Stimulated activated CD8-positive, alpha-beta memory T cell treated with anti-CD3 and anti-CD28 coated beads, Interleukin-15, amount 100 ng/mL, for 1 hour (primary cell): ENCODE measurements at places on chromosomes 1 and 21.

DNA sequence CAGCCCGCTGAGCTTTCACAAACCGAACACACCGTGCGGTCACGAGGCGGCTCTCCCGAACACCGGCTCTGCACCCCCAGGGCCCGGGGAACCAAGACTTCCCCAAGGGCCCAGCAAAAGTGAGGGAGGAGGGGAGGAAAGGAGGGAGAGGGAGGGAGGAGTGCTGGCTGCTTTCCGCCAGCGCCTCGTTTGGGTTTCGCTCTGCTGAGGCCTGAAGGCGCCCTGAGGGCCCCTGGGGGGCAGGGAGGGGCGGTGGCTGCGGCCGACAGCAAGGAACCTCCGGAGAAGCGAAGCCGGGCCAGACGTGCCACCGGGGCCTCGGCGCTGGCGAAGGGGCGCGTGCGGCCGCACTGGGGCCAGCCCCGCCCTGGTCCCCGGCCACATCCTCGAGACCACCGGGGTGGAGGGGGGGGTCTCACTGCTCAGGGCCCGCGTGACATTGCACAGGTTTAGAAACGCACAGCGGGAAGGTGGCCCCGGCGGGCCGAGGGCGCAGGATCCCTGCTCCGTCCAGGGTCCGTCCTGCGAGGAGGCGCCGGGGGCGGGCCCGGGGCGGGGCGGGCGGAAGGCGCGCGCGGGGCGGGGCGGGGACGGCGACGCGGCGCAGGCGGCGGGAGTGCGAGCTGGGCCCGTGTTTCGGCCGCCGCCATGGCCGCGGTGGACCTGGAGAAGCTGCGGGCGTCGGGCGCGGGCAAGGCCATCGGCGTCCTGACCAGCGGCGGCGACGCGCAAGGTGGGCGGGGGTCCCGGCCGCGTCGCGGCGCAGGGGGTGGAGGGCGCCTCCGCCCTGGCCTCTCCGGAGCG is at the start of gene PFKL:
Gene PFKL (plus strand): TSS at position 596 of the 804 bp plus-strand sequence. CDS start 53 bp downstream, at position 649.
- no peak for DNase-seq

- no peak for DNase-seq
Observed at GRCh38 chr1:7454052-7454815, 316.9 kb upstream of the VAMP3 start.

- no peak for DNase-seq
Observed at GRCh38 chr21:34743831-34744230, 75.0 kb downstream of the CLIC6 start.

- DNase-seq, result no peak
Observed at GRCh38 chr1:2811533-2811918, 10.0 kb upstream of the TTC34 start.

GRCh38 chr21:42526379-42526727 is 12.7 kb downstream of the SLC37A1 start:
- no peak for DNase-seq

GRCh38 chr21:41504030-41504429 is 3.9 kb downstream of the TMPRSS2 start:
- no peak for DNase-seq
